ENCODE measurements at places on chromosomes 5 and 9. TPM values are rescaled to one million over a fixed set of nuclear protein-coding genes. Genes with fewer than 3 reads are reported as not detected.
A peak's percentile ranks its signal among the peaks of the same experiment; 100 is the strongest.

DNA sequence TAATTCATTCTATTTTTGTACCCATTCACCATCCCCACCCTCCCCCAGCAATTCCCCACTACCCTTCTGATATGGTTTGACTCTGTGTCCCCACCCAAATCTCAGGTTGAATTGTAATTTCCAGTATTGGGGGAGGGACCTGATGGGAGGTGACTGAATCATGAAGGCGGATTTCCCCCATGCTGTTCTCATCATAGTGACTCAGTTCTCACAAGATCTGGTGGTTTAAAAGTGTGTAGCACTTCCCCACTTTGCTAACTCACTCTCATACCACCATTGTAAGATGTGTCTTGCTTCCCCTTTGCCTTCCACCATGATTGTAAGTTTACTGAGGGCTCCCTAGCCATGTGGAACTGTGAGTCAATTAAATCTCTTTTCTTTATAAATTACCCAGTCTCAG lies 25.9 kb upstream of the TESK1 start:
- no peak for DNase-seq

Gene LPAR1
- not detected for total RNA-seq

Gene WWC1
- 2.4 TPM for total RNA-seq

Gene SOX30
- not detected for total RNA-seq

- no peak for DNase-seq
Observed at GRCh38 chr9:109250311-109250741, 70.5 kb downstream of the EPB41L4B start.

GRCh38 chr5:172111852-172112225 lies 76.2 kb downstream of the STK10 start:
- DNase-seq, result no peak

DNA sequence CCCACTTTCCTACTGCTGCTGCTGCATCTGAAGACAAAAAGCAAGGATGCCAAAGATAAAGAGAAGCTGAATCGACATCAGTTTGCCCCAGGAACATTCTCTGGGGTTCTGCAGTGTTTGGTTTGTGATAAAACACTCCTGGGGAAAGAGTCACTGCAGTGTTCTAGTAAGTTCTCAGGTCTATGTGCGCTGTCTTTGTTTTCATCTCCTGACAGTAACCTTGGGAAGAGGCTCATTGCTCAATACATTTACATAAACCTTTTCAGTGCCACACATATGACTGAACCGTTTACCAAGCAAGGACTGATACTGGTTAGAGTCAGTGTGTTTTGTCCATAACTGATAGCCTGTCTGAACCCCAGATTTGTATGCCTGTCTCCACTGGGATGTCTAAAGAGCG lies 232.1 kb downstream of the ARHGEF28 start:
- DNase-seq, result no peak

- DNase-seq, result no peak
Observed at GRCh38 chr5:7576023-7576715, 180.2 kb downstream of the ADCY2 start.

Gene PCDHGB7
- total RNA-seq, result 0.12 TPM

DNA sequence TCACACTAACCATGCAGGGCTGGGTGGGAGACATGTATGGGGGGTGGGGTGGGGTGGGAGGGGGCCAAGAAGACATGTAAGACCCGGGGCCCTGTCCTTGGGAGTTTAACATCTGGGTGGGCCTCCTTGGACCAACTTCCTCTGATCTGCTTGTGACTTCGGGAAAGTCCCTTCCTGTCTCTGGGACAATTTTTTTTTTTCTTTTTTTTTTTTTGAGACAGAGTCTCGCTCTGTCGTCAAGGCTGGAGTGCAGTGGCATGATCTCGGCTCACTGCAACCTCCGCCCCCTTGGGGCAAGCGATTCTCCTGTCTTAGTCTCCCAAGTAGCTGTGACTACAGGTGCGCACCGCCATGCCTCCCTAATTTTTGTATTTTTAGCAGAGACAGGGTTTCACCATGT lies 23.8 kb upstream of the IER5L start:
- no peak for DNase-seq

DNA sequence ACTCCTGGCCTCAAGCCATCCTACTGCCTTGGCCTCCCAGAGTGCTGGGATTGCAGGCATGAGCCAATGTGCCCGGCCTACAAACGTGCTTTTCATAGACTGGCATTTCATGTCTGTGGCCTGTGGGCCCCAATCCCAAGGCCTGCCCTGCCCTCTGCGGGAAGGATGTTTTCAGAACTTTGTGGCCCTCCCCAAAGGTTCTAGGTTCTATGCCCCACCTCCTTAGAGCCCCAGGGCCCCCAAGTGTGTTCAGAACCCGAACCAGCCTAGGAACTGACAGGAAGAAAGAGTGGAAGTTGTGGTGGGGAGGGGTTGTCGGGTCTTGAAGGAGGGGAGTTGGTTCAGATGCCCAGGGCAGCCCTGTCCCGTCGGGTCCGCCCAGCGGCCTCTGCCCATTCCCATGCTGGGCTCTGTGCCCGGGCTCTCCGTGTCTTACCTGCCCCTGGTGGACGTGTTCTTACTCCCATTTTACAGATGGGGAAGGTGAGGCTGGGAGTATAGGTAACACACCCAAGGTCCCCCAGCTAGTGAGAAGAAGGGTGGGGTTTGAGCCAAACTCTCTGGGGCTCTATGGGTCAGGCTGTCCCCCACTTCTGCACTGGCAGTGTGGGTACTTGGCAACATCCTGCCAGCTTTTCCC lies 175.8 kb upstream of the IER5L start:
- DNase-seq, result no peak

Gene KDM3B
- total RNA-seq, result 52.7 TPM

DNA sequence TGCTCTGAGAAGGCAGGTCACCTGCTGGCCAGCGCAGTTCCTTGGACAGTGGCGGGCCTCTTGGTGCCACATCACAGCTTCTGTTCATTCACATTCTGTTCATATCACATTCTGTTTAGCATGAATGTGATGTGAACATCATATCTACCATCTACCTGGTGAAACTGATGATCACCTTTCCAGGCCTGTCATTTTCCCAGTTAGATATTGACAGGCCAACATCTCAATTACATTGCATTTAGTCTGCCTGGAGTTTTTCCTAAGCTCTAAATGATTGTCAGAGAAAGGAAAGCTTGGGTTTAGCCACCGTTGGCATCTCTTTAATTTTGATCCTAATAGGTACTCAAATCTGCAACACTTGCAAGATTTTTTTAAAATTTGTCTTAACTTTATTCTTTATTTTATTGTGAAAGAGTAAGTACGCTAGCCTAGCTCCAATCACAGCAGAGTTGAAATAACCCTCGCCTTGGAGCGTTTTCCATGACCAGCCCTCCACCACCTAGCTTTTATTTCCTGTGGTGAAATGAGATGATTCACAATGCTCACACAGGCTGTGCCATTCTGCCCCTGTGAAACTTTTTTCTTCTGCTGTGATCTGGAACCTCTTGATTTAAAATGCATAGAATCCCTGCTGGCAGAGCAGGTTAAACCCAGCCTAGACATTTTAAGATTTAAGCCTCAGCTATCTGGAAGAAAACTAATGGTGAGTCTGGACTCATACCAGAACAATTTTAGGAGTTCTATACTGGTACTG lies 225.0 kb downstream of the ESM1 start:
- peak; percentile 54 for DNase-seq

DNA sequence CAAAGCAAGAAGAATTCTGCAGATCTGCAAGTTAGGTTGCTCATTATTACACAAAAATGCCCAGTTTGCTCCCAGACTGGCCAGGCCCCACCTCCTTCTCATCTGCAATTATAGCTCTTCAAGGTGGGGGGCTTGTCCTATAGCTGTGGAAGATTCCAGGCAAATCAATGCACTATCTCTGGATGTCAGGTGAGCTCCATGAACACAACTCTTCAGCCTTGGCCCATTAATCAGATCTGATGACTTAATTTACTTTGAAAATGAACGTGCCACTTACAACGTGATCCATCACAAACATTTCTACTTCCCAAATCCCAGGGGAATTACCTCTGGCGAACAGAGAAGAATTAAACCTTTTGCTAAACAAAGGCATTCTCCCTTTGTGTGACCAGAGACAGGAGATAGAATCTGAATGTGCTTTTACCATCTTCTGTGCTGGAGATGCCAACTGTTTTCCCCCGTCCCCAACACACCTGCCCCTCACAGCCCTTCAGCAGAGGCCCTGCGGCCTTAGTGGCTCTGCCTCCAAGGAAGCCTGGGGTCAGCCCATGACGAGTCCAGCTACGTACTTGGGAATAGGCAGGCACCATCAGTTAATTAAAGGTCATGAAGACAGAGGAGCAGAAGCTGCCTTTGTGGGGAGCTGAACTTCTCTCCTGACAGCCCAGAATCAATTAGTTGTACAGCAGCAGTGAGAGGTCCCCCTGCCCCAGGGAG lies 60.5 kb downstream of the SNX18 start:
- DNase-seq, result no peak

DNA sequence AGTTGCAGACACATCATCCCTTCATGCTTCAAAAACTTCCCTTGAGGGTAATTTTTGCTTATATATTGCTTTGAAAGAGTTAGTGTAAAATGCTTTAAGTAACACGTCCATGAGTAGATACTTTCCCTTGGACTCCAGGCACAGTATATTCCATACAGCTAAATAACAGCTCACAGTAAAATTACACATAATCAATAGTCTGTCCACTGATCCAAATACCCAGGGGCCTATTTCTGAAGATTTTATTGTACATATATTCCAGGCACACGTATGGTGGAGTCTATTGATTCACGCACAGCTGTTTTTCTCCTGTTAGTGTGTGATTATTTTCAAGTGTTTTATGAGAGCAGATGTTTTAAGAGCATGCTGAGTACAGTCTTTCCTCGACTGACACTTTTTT lies 223.7 kb upstream of the GRAMD2B start:
- no peak for DNase-seq

GRCh38 chr5:171444582-171444981 lies 25.1 kb downstream of the FGF18 start:
- DNase-seq, result no peak

Gene FOXD4L5
- not detected for total RNA-seq

DNA sequence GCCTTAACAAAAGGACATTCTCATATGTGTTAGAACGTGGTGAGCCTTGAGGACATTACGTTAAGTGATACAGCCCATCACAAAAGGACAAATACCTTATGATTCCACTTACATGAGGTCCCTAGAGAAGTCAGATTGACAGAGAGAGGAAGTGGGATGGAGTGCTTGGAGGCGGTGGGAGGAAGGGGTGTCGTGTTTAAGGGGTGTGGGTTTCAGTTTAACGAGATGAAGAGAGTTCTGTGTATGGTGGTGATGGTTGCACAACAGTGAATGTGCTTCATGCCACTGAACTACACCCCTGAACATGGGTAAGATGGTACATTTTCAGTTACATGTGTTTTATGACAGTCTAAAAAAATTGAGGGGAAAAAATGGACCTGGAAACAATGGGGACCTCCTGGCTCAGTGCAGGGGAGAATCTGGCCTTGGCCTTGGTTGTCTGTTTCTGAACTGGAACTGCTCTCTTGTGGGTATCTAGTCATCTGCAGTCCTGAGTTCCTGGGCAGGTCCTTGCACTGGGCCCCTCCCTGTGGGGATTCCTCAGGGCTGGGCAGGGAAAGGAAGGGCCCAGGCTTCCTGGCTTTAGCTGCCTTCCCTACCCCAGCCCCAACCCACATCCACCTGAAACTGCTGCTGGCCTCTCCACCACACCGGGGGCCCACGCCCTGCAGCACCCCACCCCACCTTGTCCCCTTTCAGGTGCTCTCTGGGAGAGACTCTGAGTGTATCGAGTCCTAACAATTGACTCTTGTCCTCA lies 17.8 kb downstream of the LRRC8A start:
- DNase-seq, result peak; percentile 82

GRCh38 chr5:139513852-139514485 lies 31.4 kb upstream of the STING1 start:
- no peak for DNase-seq

DNA sequence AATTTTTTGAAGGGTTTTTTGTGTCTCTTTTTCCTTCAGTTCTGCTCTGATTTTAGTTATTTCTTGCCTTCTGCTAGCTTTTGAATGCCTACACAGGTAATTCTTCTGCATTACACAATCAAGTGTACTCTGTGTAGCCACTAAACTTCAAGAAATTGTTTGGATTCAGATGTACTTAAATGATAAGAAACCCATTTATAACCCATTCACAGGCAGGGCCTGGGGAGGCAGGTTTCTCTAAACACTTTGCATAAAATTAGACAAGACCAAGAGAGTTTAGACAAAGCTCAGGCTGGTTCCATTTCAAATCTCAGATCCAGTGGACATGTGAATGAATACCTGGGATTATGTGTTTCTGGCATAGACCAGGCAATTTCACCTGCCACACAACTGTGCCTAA lies 41.3 kb upstream of the SEMA5A start:
- no peak for DNase-seq

- DNase-seq, result no peak
Observed at GRCh38 chr9:6098431-6098830, 83.0 kb upstream of the RANBP6 start.

All from activated CD4-positive, alpha-beta T cell treated with anti-CD3 and anti-CD28 coated beads, Interleukin-2, amount 10 ng/mL, durations not matched to agents 24 days and 14 days (primary cell).